ENCODE measurements at places on chromosomes 4 and X. TPM values are rescaled to one million over a fixed set of nuclear protein-coding genes. Genes with fewer than 3 reads are reported as not detected.

DNA sequence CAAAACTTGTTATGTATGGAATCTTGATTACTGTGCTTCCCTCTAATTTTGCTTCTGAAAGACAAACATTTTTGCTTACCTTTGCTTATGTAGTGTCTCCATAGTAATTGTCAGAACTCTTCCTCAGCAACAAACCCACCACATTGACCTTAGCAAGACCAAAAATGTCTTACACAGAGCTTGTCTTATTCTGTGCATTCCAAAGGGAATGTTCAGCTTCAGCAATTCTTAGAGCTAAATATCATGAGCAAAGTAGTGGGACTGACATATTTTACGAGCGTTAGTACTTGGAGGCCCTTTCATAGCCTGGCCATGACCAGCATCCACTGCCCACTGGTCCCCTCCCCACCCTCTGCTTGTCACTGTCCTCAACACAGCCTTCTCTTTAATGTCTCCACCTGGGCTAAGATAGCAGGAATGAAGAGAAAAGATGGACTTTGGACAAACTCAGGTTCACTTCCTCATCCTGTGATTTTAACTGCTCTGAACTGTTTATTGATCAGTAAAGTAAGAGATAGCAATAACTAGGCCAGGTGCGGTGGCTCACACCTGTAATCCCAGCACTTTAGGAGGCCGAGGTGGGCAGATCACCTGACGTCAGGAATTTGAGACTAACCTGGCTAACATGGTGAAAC lies 15.5 kb upstream of the SH3D19 start:
- peak; percentile 55 for DNase-seq

- no peak for DNase-seq
These were observed 92.8 kb upstream of the ADAMTS3 start for GRCh38 chr4:72661830-72662229.

DNA sequence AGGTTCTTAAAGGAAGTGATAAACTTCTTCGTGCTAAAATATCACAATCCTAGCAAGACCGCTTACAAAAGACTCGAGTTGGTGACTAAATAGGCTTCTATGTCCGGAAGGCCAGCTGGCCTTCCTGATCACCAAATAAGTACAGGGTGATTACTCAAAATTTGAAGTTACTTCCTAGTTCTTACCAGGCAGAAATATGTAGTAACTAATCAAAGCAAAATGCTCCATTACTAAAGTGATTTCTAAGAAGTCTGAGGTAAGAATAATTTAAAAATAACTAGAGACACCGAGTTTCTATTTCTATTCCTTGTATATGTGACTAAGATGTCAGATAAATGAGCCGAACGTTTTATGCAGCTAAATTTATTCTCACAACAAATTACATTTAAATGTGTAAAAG lies 62.2 kb downstream of the NSUN7 start:
- no peak for DNase-seq

The EDNRA gene
- polyA plus RNA-seq: 19.0 TPM

DNA sequence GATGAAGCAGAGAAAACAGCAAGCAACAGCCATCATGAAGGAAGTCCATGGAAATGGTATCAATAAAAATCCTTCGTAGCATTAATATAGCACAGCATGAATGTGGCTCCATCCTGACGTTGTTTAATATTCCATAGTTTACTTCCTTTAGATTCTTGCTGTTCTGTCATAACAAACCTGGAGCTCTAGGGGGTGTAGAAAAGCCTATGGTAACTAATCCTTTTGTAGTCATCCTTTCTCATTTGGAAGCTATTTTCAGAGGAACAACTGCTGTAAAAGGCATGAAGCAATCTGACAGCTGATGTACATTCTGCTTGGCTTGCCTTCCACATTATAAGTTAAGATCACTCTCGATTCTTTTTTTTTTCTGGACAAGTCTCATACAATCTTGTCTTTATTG lies 914 bp downstream of the MYOZ2 start:
- no peak for DNase-seq

GRCh38 chr4:84529169-84529751 lies 30.2 kb upstream of the NKX6-1 start:
- peak; percentile 56 for DNase-seq

- no peak for DNase-seq
These were observed 207.2 kb upstream of the NPY2R start for GRCh38 chr4:155001251-155001650.

- no peak for DNase-seq
These were observed 26.2 kb downstream of the UGT2B7 start for GRCh38 chr4:69122476-69122875.

DNA sequence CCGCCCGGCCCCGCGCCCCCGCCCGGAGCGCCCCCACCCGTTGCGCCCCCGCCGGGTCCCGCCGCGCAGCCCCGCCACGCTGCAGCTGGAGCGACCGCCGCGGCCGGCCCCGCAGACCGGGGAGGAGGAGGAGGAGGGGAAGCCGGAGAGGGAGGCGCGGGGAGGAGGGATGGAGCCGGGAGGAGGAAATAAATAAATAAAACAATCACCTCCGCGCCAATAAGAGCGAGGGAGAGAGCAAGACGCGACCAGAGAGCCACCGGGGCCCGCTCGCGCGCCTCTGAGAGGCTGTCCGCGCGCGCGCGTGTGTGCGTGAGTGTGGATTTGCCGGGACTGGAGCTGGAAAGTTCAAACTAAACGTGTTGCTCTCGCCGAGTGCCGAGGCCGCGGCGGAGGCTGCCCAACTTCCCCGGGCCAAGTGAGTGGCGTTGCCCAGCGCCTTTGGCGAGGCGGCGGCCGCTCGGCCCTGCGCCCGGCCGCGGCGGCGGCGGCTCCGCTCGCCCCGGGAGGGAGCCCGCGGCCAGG lies 2184.4 kb upstream of the TENM3 start:
- peak; percentile 72 for DNase-seq

The TRIM61 gene
- polyA plus RNA-seq: 0.16 TPM

The S100G gene
- 4.1 TPM for polyA plus RNA-seq

GRCh38 chrX:78123190-78123589 lies 16.3 kb downstream of the TAF9B start:
- no peak for DNase-seq

The SMIM10 gene
- 3.4 TPM for polyA plus RNA-seq

Measured in hepatocyte (in vitro differentiated cells).